Stimulated activated CD8-positive, alpha-beta memory T cell treated with anti-CD3 and anti-CD28 coated beads, Interleukin-4, amount 100 ng/mL, for 1 hour (primary cell): ENCODE measurements at places on chromosomes 2 and 18.

DNA sequence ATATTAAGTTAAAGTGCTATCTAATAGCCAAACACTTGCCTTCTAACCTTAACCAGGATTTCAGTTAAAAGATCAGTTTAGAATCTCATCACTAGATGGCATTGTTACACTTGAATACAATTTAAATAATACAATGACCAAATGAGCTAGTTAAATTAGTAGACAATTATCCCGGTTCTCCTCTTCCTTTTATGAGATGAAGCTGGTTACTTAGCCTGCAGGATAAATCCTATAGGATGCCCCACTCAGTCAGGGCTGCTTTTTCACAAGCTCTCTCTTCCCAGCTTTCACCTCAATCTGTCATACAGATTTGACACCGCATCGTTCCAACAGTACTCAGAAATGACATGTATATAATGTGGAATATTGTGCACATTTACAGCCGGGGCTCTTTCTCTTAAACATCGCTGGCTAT lies 678.8 kb downstream of the KCNJ3 start:
- no peak for DNase-seq

DNA sequence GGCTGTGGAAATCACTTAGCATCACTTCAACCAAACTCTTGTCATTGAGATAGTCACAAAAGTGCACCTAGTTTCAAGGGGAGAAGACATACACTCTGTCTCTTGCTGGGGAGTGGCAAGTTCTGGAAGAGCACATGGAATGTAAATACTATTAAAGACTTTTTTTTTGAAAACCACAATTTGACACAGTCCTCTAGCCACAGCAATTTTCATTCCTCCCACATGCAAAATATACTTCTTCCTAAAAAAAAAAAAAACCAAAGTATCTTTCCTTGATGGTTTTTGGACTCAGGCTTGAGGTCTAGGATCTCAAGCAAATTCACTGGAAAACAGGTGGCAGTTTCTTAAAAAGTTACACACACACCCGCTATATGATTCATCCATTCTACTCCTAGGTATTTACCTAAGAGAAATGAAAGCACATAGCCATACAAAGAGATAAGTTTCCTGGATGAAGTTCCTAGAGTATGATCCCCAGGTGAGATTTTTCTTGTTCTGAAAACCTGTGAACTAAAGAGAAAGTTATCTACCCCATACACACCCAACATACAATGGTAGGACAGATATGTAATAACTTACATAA lies 295.8 kb downstream of the SP3 start:
- DNase-seq, result no peak

DNA sequence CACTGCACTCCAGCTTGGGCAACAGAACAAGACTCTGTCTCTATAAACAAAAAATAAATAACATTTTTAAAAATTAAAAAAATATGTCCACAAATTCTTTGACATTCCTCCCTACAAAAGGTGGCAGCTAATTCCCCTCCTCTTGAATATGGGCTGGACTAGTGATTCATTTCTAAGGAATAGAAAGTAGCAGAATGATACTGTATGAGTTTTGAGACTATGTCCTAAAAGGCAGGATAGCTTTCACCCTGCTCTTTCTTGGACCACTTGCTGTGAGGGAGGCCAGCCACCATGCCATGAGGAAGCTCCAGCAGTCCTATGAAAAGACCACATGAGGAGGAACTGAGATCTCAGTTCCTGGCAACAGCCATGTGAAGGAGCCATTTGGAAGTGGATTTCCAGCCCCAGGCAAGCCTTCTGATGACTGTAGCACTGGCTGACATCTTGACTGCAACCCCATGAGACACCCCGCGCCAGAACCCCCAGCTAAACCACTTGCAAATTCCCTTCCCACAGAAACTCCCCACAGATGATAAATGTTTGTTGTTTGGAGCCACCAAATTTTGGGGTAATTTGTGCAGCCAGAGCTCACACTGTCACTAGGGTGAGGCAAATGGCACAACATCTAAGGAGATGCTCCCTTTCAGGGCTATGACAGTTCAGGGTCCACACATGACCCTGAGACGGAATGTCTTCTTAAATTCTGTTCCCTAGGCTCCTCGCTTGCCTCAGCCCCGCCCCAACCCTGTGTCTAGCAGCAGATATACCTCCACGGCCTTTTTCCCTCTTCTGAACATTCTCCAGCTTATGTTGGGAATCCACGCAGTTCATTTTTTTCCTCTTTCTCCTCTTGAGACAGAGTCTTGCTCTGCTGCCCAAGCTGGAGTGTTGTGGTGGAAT lies 17.1 kb upstream of the ATOH8 start:
- DNase-seq, result no peak

DNA sequence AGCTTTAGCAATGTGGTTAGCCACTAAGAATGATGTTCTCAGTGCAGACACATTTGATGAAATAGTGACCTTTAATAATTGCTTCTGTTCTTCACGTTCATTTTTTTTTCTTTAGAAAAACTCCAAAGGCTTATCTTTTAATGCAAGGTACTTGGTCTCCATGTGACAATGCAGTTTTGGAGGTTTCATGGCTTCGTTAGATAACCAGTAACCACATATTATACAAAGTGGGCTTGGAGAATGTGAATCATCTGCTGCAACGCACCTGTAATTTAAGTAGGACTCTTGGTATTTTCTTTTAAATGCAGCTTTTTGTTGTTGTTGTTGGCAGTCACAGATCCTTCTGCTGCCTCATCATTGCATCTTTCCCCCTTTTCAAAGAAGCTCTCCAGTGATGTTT lies 1606.3 kb downstream of the SUCLG1 start:
- no peak for DNase-seq

DNA sequence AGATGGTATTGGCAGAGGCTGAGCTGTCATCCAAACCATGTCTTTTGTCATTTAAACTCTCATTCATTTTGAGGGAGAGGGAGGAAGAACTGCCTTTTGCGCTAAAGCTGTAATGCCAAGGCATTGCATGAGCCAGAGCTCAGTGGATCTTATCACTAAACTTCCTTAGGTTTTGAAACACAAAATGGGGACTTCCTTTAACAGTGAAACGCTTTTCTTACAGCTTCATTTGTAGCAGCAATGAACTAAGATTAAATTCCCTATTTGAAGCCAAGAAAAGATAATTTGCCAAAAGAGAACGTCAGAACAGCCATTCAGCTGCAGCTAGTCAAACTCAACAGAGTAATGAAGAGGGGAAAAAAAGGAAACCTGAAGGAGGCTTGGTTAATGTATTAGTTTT lies 143.5 kb upstream of the MMADHC start:
- DNase-seq, result no peak
